ENCODE measurements at places on chromosomes 13 and 19. TPM values are rescaled to one million over a fixed set of nuclear protein-coding genes. Genes with fewer than 3 reads are reported as not detected.

Gene C13orf42
- total RNA-seq = not detected

Gene CNFN
- not detected for total RNA-seq

Gene TEAD2
- total RNA-seq = 39.4 TPM

Gene SIX5
- total RNA-seq = 7.9 TPM

Gene IFNL1
- total RNA-seq = not detected

Gene THSD1
- 28.2 TPM for total RNA-seq

Gene CD209
- total RNA-seq = not detected

Gene ZNF331
- 12.6 TPM for total RNA-seq

Gene TUBA3C
- not detected for total RNA-seq

Gene TINCR
- not detected for total RNA-seq

DNA sequence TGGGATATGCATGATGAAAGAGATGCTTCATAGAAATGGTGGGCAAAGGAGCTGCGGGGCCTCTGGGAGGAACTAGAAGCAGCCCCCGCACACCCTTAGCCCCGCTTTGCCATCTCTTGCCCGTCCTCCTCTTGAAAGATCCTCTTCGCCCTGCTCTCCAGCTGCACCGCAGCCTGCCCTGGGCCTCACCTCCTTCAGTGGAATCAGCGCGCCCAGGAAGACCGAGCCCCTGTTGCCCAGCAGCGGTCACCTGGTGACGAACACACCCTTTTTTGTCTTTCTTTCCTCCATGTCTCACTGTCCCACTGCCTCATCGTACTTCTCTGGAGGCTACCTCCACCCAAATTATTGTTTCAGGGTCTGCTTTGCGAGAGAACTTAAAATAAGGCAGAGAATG, 807.6 kb downstream of the UQCRFS1 start:
- no peak for DNase-seq

DNA sequence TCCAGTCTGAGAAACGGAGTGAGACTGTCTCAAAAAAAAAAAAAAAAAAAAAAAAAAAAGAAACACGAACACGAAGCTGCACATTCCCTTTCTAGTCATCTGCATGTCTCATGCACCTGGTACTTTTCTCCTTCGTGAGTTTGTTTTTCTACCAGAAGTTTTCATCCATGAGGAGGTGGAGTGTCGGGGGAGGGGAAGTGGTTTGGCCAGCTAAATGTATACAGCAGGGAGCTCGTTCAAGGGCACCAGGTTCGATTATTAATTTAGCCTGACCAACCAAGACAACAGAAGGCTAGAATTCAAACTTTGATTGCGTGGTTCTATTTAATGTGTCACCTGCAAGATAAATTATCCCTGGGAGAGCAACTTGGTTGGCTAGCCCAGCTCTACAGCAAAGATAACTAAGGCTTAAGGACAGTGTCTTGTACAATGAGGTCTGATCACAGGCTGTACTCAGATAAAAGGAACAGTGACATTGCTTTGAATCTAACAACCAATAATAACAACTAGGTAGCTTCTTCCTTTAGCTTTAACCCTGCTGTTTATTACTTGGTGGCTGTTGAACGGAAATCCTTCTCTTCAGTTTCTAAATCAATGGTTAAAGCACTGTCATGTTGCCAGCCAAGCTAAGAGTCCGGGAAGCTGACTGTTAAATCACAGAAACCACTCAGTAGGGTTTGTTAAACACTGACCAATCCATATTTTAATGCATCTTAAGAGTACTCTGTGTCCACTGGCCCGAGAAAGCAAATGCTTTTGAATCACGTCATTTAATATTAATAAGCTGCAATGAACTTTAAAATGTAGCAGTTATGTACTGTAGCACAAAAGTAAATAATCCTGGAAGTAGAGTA, 98.4 kb upstream of the STARD13 start:
- no peak for DNase-seq

DNA sequence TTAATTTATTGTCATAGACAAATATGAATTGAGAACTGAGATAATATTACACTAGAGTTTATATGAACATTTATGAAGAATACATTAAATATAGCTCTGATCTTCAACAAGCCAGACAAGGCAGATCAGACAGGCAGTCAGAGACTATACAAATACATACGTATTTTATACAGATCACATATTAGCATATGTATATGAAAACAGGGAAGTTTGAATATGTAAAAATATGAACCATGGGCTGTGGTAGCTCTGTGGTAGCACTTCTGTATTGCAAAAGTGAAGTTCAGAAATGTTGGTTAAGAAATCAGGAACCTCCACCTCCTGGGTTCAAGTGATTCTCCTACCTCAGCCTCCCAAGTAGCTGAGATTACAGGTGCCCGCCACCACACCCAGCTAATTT, 20.7 kb downstream of the GPR180 start:
- DNase-seq = no peak

DNA sequence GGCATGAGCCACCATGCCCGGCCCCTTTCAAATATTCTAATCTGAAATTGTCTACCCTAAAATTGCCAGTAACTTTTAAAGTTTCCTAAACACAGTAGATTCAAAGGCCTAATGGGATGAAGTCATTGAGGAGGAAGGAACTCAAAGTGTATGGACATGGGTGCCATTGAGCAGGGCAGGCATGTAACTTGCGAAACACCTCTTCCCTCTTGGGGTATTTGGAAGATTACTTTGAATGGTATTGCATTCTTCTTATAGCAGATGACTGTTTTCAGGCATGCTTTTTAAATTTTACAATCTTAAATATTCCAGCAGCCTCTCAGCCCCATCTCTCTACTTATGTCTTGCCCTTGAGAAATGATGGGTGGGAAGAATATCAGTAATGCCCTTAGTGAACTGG, 21.0 kb downstream of the TM9SF2 start:
- DNase-seq = no peak

DNA sequence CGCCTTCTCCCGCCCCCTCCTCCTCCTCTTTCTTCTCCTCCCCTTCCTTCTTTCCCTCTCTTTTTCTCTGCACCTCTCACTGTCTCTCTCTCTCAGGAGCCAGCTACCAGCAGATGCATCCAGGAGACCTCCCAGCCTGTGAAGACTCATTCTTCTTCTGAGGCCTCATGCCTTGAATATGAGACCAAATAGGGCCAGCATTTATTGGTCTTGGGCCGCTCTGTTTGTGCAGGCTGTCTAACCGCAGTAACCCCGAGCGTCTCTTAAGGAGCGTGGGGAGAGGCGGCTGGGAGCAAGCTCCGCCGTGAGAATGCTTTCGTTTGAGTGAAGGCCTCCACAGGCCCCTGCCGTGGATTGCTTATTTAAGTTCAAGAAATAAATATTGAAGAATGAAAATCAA, 167.0 kb downstream of the NUFIP1 start:
- no peak for DNase-seq

DNA sequence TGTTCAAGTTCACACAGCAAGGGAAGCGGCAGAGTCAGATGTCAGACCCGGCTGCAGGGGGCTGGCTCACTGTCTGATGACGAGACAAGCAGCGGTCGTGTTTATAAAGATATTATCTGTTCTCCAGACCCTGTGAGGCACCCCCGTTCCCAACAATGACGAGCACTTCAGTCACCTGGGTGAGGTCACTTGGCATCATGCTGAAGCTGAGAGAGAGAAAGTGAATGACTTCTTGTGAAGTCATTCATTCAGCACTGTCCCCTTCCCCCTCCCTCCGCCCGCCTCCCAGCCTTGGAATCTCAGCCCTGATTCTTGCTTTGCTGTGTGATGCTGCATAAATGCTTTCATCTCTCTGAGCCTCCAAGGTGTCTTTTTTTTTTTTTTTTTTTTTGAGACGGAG, 4.9 kb upstream of the LYPD3 start:
- DNase-seq = no peak

DNA sequence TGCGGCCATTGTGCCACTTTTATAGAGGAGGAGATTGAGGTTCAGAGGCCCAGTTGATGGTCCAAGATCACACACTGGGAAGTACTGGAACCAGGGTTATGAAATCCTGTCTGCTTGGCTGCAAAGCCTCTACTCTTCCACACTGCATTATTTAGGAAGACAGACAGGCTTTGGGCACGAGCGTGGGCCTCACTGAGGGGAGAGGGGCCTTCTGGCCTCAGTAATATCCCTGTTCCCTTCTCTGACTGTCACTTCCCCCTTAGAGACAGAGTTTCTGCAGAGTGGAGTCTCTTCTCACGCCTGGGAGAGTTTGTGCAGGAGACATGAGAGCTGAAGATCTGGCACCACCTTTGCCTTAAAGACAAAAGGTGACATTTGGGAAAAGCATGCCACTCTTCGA, 49.0 kb upstream of the PNMA8B start:
- DNase-seq = no peak

GRCh38 chr13:48377857-48378256, 35.1 kb downstream of the LPAR6 start:
- DNase-seq = no peak

GRCh38 chr13:25192052-25192451, 20.0 kb upstream of the AMER2 start:
- DNase-seq = no peak

DNA sequence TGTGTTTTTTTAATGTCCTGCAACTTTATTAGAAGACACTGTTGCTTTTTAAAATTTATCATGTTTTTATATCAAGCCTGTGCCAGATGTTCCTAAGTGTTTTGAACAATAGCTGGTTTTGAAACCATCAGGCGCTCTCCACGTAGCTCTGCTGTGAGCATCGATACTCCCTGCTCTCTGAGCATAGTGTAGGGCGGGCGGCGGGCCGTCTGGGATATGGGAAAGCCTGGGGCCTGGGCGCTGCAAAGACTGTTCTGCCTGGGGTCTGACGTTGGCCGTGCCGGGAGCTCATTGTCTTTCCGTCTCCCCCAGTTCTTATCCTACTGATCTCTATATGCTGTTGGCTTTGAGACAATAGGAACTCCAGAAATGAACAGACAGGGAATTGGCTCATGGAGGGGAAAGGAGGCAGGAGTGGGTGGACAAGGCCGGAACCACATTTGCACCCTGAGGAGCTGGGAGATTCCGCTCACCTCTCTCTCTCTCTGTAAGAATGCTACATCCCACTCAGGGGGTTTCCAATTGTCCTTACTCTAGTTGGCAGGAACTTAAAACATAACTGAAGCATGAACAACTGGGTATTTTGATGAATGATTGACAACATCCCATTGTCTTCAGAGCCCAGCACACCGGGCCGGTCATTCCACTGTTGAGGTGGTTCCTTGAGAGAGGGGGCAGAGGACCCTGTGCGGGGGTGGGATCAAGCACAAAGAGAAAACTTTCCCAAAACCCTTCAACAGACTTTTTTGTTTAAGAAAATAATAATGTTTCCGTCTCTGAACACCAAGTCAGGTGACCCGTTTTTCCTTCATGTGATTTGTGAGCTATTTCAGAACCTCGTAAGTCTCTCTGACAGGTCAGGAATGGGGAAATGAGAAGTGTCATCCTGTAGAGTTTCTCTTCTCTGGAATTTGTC, 64.7 kb downstream of the COL4A2 start:
- no peak for DNase-seq

DNA sequence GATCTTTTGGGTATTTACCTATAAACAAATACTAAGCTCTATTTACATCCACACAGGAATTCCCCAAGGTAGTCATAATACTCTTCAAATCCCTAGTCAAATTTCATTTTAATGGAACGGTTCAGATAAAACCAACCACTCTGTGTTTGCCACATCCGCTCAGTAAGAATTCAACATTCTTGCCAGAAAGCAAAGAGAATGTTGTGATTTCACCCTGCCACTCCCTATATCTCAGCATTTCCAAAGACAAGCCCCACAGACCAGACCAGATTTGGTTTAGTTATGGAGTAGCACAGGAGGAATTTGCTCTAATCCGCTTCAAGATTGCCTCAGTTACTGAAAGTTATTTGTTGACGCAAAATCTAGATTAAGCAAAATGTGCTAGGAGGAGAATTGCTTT, 105.6 kb upstream of the SERP2 start:
- DNase-seq = peak; percentile 83

GRCh38 chr13:44191504-44192171, 182.0 kb upstream of the SERP2 start:
- DNase-seq = peak; percentile 87

DNA sequence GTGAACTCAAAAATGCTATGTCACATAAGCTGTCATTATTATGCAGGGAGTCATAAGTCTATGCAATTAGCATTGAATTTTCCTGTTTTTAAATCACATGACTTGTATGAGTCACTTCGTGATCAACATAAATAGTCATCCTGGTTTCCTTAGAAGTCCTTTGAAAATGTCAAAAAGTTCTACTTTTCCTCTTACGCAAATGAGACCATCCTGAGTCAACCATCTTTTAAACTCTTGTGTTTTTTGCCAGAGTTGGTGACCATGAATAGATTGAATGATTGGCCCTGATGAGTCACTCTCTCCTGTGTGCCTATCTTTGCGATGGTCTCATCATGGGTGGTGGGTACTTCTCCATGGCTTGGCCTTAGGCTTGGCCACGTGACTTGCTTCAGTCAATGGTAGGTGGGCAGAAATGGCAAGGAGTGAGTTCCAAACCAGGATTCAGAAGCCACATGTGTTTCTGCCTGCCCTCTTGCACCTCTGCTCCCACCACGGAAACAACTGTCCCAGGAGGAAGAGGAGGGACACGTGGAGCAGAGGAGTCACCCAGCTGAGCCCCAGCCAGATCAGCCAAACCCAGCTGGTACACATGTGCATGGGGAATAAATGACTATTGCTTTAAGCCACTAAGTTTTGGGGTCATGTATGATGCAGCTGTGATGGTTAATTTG, 123.5 kb upstream of the CACNA1A start:
- DNase-seq = peak; percentile 34

DNA sequence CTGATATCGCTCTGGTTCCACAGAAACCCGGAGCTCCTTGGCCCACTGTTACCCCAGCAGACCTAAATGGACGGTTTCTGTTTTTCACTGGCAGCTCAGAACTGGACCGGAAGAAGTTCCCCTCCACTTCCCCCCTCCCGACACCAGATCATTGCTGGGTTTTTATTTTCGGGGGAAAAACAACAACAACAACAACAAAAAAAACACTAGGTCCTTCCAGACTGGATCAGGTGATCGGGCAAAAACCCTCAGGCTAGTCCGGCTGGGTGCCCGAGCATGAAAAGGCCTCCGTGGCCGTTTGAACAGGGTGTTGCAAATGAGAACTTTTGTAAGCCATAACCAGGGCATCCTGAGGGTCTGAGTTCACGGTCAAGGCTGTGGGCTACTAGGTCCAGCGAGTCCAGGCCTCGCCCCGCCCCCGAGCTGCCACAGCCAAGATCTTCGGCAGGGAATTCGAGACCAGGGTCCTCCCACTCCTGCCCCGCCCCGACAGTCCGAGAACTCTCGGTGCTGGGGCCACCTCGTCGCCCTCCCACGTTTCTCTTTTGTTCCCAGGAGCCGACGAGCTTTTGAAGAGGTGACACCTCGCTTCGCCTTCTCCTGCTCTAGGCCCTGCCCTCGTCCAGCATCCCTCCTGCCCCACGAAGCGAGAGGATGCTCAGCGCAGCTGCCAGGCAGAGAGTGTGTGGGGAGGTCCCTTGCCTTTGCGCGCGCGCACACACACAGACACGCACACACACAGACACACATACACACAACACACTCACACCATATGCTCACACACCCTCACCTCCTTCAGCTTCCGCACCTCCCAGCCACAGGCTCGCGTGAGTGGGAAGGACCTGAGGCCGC, 8.8 kb downstream of the ZIC2 start:
- DNase-seq = no peak

DNA sequence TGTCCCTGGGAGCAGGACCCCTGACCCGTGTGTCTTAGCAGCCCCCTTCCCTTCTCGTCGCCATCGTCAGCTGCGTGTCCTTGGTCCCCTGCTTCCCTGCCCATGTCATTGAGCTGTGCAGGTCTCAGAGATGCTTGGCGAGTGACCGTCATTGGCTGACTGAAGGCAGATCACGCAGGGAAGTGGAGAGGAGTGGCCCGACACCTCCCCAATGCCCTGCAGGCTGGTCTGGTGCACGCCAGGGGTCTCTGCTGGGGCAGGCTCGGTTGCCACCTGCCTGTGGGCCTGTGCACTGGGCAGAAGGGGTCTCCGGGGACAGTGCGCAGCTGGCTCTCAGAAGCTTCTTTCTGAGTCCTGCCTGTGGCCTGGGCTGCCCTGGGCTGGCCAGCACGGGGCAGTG, 6.2 kb downstream of the GNA11 start:
- no peak for DNase-seq
